ENCODE measurements at places on chromosomes 4 and X.
A peak's percentile ranks its signal among the peaks of the same experiment; 100 is the strongest.

DNA sequence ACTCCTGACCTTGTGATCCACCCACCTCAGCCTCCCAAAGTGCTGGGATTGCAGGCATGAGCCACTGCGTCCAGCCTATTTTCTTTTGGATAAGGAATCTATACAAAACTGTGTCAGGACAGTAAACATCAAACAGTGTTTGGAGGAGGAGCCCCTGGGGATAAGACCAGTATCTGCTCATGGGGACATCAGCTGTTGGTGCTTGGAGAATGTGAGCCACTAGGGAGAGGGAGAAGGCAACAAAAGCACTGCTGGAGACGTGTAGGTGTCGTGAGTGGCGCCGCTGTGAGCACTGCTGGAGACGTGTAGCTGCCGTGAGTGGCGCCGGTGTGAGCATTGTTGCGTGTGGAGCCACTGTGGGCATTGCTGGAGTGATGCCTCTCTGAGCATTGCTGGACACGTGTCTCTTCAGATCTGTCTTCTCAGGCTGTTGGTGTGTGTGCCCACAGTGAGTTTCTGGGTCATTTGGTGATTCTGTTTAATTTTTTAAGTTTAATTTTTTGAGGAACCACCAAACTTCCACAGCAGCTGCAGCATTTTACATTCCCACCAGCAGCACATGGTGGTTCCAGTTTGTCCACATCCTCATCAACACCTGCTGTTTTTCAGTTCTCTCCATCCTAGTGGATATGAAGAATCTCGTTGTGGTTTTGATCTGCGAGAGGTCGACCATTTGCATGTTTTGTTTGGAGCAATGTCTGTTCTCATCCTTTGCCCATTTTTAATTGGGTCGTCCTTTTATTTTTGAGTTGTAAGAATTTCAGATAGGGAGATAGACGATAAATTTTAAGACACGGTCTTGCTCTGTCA, 19.0 kb downstream of the DGKQ start:
- DNase-seq: no peak

GRCh38 chr4:185549095-185549639, 13.9 kb upstream of the PDLIM3 start:
- DNase-seq: no peak

DNA sequence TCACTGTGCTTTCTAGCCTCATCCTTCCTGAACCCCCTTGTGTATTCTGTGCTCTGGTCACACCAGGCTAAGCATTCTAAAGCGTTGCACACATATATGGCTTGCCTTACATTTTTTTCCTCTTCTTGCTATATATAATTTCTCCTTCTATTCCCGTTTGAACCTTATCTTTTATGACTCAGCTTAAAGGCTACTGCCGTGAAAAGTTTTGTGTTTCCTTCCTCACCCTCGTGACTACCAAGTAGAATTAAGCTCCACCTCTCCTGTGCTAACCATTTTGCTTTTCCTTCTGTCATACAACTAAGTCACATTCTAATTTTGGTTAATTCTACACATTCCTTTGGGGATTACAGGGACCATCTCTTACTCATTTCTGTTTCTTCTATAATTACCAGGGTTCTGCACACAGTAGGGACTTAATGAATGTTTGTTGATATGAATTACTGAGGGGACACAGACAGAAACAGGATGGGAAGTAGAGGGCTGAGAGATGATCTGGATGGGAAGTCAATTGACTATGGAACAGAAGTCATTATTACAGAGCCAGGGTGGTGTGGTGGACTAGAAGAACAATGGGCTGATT, 67.1 kb downstream of the DOCK11 start:
- no peak for DNase-seq

DNA sequence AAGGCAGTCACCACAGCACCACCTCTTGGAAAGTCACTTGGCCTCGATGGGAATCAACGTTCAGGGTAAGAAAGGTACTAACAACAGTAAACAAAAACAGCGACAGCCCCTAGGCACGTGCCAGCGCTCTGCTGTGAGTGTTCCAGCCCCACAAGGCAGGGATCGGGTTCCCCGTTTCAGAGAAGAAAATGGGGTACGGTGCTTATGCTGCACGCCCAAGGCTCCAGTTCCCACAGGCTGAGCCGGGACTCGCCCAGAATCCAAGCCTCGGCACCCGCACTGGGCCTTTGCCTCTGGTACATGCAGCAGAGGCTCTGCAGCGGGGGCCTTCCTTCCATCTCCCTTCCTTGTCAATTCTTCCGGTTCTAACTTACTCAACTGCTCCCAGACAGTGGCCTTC, 37.3 kb downstream of the WDR1 start:
- DNase-seq: no peak

- peak; percentile 4 for DNase-seq
Measured at GRCh38 chrX:55119712-55120111, 30.9 kb downstream of the PAGE2 start.

- no peak for DNase-seq
Measured at GRCh38 chr4:94372991-94373390, 30.4 kb upstream of the HPGDS start.

GRCh38 chr4:89164400-89164799, 53.1 kb downstream of the TIGD2 start:
- DNase-seq: no peak

DNA sequence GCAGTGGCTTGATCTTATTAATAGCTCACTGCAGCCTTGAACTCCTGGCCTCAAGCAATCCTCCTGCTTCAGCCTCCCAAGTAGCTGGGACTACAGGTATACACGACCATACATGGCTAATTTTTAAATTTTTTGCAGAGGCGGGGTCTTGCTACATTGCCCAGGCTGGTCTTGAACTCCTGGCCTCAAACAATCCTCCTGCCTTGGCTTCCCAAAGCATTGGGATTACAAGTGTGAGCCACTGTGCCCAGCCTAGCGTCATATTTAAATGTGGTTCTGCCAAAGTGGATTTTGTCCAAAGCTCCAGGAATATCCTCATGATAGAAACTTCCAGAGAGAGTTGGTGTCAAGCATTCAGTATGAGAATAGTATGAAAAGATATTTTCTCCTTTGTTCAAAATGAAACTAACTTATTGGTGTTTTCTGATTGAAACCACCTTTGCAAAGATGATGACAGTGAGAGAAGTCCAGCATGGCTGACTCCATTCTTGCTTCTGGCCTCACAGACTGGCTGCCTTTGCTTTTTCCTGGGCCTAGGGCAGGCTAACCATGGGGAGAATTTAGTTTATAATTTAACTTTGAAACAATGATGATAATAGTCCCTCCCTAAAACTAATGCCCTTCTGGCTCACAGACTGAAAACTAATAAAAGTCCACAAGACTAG, 129.0 kb downstream of the C4orf51 start:
- DNase-seq: no peak

GRCh38 chr4:62544428-62544827, 1344.3 kb downstream of the ADGRL3 start:
- DNase-seq: peak; percentile 51

DNA sequence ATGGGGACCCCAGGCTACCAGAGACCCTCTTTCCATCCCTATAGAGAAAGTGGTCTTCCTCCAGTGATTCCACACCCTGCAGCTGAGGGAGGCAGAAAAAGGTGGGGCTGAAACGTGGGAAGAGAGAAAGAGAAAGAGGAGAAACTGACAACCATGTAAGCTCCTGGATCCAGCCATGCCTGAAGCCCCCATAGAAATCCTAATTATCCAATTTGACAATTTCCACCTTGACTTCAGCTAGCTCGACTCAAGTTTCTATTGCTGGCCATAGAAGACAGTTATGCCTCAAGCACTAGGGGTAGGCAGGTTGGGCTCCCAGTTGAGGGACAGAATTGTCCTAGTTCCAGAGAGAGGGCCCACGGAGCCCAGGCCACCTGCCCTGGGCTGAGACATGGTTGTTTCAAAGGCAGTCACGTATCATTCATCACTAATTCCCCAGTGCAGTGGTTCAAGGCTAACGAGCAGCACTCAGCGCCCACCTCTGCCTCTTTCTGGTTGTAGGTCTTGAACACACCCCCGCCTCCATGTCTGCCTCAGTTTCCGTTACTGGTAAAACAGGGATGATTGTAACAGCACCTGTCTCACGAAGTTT, 39.8 kb upstream of the ASMTL start:
- DNase-seq: no peak

Data from H4 (cell line).